ENCODE measurements at places on chromosomes 11 and 22.

- no peak for DNase-seq
These were observed 8.6 kb downstream of the ISX start for GRCh38 chr22:35074583-35074982.

DNA sequence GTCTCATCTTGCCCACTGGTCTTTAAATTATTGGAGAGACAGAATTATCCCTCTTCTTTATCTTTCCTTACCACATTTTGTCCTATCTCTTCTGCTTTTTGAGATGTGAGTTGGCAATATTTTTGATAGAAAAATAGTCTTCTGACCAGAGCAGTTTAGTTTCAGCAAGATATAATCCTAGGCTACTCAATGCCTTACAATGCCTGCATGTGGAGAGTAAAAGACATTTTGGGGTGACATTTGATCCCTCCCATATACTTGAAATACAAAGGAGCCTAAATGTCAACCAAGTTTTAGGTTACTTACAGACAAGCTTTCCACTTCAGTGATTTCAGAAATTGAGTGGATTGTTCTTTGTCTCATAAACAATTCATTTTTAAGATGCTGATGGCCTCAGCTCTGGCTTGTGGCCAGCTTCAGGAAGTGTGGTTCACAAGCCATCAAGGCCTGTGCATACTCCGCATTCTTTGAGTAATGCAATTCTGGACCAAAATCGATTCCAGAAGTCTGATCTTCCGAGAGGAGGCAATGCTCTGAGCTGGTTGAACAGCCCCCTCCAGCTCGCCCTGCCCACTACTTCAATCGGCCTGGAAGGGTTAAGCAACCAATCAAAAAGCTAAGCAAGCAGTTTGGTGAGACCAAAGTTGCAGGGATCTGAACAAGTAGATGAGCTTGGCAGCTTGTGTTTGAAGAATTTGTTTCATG, 274.4 kb downstream of the BLID start:
- no peak for DNase-seq

DNA sequence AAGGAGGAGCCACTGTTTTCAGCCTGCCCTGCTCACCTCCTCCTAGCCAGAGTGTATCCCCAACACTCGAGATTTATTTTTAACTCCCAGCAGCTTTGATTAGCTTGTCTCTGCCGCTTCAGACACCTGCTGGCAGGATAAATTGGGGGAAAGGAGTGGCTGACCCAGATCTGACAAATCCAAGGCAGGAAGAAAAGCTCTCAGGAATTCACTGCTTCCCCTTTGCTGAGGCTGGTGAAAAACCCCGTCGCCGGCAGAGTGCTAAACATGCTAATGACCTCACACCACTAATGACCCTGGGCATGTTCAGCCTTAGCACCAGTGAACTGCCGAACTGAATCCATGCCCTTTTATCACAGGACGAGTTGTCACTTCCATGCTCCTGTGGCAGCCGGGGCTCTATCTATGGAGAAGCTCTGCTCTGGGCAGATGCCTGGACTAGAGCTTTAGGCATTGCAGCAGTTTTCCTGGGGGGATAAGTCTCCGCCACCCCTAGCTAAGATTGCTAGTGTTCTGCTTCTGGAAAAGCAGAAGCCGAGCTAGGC, 52.2 kb downstream of the FEZ1 start:
- no peak for DNase-seq

DNA sequence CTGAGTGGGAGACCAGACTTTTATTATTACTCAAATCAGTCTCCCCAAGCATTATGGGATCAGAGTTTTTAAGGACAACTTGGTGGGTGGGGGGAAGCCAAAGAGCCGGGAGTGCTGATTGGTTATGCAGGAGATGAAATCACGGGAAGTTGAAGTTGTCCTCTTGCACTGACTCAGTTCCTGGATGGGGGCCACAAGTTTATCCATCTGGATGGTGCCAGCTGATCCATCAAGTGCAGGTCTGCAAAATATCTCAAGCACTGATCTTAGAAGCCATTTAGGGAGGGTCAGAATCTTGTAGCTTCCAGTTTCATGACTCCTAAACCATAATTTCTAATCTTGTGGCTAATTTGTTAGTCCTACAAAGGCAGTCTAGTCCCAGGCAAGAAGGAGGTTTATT, 53.5 kb upstream of the LMO1 start:
- no peak for DNase-seq

DNA sequence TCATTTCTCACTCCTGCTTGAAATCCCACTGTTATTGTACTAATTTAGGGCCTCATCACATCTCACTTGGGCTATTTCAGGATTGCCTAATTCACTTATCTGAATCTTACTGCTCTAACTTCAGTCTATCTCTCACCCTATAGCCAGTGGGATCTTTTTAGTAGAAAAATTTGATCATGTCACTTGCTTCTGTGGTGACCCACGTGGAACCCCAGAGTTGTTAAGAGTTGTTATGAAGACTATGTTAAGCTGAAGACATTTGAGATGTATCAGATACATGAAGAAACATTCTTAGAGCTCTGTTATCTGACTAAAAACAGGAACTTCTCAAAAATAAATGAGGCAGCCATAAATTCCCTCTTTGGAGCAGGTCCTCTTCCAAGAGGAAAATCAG, 1375.6 kb upstream of the TENM4 start:
- DNase-seq = no peak

DNA sequence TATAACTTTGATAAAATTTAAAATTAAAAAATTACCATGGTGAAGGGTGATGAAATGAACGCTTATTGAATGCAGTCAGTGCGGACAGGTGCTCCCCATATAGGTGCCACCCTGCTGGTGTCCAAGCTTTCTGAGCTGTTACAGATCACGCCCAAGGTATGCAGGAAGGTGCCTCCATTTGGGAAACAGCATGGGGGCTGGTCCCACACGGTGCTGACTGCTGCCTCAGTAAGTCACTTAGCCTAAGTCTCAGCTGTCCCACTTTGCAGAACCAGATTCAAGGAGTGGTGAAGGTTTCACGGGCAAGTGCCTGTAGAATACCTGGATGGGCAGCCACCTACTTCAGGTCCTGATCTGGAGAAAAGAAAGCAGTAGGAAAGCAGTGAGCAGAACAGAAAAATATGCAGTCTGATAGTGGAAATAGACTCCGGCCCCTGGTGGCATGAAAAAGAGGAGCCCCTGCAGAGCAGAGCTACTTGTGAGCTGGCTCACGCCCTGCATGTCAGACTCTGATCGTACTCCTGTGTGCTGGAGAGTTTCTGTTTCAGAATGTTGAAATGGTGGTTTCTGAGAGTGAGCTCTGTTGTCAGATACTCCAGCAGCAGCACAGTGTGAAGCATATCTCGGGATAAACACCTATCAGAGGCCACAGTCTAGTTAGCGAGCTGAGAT, 33.2 kb downstream of the ADORA2A start:
- no peak for DNase-seq

GRCh38 chr22:49404576-49405241, 423.0 kb downstream of the BRD1 start:
- no peak for DNase-seq

GRCh38 chr11:78228467-78228866, 39.7 kb downstream of the USP35 start:
- DNase-seq = peak; percentile 60

Measured in right renal pelvis (tissue), 4 donors.